Esophagus muscularis mucosa (tissue), 4 donors: ENCODE measurements at places on chromosomes 7 and 10. TPM values are rescaled to one million over a fixed set of nuclear protein-coding genes. Genes with fewer than 3 reads are reported as not detected.

GRCh38 chr10:128011059-128011979 is 104.4 kb downstream of the PTPRE start:
- peak; percentile 95 for DNase-seq
- H3K27me3 ChIP-seq: peaks cover 21% of the 10 kb centered on the region
- H3K36me3 ChIP-seq: no peaks in the 10 kb centered on the region
- H3K4me3 ChIP-seq: no peak overlapping the region

DNA sequence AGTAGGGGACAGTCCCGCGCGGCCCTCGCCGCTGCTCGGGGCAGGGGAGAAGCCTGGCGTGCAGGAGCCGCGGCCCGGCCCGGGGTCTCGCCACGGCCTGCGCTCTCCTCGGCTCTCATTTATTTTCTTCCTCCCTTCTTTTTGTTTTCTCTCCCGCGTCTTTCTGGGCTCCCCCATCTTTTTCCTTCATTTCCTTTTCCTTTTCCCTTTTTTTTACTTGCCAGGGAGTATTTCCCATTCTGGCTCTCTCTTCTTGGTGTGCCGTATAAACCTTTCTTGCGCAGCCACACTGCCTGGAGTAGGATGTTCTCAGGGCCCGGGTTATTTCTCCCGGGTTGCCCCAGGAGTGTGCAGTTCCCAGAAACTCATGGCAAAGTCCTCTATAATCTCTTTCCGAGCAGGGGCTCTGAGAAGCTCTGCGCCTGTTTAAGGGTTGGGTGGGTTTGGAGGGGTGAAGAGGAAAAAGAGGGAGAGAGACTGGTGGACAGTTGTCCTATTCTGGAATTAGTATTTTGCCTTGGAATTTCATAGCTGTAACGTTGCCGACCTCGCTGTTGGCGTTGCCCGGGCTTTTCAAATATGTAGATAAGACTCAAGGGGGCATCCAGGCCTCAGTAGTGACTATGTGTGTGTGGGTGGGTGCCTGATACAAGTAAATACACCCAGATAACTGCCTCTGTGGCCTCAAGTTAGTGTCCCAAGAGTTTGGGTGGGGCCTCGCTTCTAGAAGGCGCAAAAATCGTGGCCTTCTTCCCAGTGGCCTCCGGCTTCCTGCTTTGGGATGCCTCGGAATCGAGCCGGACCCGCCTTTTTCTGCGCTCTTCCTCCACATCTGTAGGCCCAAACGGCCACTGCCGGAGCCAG is 4.3 kb upstream of the ZNF503 start:
- H3K27me3 ChIP-seq: no peaks in the 10 kb centered on the region
- peak overlapping the region; percentile 100 for H3K27ac ChIP-seq
- H3K4me3 ChIP-seq: peak overlapping the region; percentile 86
- peaks cover 68% of the 10 kb centered on the region for H3K4me1 ChIP-seq
- no peaks in the 10 kb centered on the region for H3K36me3 ChIP-seq

DNA sequence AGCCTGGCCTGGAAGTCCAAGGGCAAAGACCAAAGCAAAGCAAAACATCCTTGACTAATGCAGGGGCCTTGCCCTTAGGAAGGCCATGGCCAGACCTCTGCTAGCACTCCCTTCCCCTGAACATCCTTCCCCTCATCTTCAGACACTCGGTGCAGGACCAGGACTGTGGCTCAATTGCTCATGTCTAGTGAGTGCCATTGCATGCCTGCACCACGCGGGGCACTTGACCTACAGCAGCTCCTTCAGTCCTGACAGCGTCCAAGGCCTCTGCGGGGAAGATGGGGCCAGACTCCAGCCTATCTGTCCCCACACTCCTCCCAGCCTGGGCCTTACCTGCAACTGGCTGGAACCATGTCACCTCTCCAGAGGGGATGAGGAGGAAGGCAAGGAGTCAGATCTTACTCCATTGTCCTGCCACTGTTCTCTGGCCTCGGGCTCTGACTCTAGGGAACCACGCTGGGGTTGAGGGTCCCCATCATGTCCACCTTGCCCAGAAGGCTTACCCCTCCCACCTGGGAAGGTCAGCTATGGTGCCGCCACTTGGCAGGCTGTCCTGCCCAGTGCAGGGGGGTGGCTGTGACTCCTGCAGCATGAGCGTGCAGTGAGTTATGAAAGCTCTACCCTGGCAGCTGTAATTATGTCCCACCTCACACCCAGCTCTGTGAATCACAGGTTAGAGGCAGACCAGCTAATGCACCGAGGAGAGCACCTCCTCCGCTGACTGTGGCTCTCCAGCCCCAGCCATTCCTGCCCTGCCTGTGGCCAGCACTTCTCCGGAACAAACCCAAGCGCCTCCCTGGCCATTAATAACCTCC is 16.1 kb downstream of the DRGX start:
- no peaks in the 10 kb centered on the region for H3K4me1 ChIP-seq
- H3K36me3 ChIP-seq: no peaks in the 10 kb centered on the region
- H3K4me3 ChIP-seq: no peak overlapping the region
- no peak overlapping the region for H3K27ac ChIP-seq
- H3K27me3 ChIP-seq: no peaks in the 10 kb centered on the region

FFAR4 gene
- 0.34 TPM for total RNA-seq

PRSS1 gene
- not detected for total RNA-seq
